ENCODE measurements at places on chromosomes 1 and 21.
A peak's percentile ranks its signal among the peaks of the same experiment; 100 is the strongest.

GRCh38 chr1:7196036-7196911 is 411.0 kb downstream of the CAMTA1 start:
- DNase-seq: no peak

- no peak for DNase-seq
Observed at GRCh38 chr1:86950712-86951419, 36.4 kb downstream of the HS2ST1 start.

DNA sequence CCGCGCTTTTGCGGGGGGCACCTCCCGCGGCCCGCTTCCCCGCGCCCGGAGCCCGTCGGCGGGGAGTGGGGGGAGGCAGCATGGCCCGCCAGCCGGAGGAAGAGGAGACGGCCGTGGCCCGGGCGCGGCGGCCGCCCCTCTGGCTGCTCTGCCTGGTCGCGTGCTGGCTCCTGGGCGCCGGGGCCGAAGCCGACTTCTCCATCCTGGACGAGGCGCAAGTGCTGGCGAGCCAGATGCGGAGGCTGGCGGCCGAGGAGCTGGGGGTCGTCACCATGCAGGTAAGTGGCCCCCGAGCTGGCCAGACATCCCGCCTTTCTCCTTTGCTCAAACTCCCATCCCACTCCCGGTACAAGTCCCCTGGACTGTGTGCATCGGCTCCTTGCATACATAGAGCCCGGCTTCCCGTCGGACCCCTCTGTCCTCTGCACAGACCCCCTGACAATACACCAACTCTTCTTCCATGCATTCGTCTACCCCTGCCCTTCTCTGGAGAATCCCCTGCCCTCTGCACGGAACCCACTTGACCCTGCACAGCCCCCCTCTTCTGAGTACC is 812 bp downstream of the CACHD1 start:
- DNase-seq: peak; percentile 50

GRCh38 chr1:97277891-97278654 is 556.5 kb downstream of the PTBP2 start:
- peak; percentile 88 for DNase-seq

DNA sequence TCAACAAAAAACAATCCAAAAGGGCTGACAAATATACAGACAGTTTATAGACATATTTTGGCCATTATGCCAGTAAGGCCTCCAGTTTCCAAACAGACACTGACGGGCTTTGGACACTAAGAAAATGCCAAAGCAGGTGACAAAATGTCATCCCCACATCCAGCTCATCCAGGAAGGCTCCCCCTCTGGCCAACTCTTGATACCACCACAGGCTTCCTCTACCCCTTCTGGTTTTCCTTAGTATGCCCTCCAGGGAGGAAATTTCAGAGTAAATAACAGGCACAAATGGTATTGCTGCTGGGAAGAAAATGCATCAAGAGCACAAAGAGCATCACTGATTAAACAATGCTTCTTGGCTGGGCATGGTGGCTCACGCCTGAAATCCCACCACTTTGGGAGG is 225.3 kb downstream of the VAV3 start:
- no peak for DNase-seq

DNA sequence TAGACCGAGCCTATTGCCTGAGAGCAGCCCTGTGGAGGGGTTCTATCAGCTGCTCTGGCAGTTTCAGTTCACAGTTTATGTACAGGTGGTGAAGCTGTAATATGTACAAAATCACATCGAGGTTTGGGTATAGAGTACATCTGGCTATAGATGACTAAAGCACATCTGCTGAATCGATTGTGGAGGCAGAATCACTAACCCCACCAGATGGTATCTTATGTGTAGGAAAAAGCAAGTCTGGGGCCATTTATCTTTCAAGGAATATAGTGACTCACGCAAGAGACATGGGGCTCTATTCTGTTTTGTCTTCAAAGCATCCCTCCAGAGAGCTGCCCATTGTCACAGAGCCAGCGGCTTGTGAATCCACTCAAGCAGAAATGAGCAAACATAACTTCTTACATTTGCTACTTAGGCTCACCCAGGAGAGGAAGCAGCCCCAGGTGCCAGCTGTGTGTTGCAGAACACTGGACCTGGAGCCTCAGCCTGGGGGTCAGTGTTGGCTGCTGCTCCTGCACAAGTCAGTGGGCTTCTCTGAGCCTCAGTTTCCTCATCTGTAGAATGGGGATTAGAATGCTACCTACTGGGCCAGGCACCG is 21.3 kb downstream of the MIIP start:
- DNase-seq: peak; percentile 71

DNA sequence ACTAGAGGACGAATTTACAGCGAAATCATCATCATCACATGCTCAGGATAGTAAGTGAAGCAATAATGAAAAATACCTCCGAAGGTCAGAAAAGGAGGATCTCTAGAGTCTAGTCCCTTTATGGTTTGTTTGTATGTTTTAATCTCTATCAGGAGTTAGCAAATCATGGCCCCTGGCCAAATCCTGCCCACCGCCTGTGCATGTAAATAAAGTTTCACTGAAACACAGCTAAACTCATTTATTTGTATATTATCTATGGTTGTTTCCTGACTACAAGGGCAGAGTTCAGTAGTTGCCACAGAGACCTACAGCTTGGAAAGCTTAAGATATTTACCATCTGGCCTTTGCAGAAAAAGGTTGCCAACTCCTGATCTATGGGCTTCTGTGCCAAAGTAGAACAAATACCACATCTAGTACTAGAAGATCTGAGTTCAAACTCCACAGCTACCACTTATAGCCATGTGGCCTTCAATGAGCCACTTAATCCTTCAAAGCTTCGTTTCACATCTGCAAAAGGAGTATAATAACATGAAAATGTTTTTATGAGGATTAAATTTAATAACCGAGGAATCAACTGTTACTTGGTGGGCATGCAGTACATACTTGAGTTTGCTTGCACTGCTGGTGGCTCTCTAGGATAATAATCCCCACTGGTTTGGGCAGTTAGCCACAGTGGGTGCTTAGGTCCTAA is 94.0 kb upstream of the KIF26B start:
- no peak for DNase-seq

DNA sequence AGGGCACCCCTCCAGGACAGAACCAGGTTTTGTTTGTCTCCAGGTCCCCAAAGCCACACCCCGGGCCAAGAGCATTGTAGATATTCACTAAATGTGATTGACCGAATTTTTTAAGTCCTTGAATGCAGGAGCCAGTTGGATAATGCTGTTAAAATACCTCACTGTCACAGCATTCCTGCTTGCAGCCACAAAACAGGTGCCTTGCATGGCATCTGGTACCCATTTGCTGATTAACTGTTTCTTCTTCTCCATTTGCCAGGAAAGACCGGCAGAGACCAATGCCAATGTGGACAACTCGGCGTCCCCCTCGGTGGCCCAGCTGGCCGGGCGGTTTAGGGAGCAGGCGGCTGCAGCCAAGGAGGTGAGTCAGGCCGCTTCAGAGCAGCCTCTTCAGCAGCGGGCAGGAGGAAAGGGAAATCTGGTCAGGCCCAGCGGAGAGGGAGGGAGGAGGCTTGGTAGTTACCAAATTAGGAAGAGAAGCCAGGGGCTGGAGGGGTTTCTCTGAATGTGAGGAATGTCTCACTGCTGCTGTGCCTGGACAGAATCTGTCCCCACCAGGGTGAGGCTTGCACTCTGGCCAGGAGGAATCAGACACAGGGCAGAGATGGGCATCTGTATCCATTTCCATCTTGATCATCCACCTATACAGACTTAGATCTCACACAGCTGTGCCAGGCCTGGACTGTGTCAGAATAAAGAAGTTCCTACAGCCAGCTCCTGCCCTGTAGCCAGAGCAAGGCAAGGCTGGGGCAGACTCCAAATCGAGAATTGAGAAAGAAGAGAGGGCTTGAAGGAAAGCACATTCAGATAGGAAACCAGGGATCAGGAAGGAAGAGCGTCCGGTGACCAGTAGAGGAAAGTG is 37.9 kb upstream of the MPZL1 start:
- DNase-seq: peak; percentile 42
